ENCODE measurements at places on chromosomes 2 and 18.

GRCh38 chr18:8947566-8947965, 154.9 kb upstream of the NDUFV2 start:
- no peak for DNase-seq

DNA sequence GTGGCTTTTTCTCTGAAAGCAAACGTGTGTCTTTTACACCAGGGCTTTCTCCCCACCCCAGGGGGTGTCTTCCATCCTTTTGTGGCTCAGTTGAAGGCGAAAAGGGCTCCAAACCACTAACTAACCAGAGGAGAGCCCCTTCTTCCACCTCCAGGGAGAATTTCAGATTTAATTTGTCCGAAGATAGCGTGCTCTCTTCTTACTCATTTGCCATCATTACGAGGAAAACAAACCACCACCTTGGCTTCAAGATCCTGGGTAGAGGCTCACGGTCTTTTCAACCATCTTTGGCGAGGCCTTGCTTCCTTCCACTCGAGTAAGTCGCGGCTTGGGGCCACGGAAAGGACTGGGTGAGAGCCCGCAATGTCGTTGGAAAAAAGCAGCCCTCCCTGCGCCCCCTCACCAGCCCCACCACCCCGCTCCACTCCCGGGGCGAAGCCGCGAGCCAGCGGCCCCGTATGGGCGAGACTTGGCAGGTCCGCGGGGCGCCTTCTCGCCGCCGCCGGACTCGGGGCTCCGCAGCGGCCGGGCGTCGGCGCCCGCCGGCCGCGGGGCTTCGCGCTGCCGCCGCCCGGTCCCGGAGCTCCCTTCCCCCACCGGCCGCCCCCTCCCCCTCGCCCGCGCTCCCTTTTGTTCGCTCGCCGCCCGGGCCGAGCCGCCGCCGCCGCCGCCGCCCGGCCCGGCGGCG, 1.7 kb upstream of the ZNF532 start:
- no peak for DNase-seq

DNA sequence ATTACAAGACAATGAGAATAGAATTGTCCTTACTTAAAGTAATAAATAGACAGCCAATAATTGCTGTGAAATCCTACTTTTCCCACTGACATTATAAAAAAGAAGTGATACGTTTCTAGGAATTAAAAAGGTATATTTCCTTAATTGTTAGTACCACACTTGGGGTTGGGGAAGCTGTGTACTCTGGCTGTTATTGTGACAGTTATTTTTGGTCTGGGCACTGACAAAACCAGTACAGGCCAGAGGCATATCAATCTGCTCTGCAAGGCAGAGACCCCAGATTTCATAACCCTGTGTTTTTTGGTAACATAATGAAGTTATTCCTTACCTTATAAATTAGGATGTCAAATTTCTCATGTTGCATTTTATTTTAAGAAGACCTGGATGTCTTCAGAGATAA, 66.5 kb downstream of the RAB10 start:
- no peak for DNase-seq

DNA sequence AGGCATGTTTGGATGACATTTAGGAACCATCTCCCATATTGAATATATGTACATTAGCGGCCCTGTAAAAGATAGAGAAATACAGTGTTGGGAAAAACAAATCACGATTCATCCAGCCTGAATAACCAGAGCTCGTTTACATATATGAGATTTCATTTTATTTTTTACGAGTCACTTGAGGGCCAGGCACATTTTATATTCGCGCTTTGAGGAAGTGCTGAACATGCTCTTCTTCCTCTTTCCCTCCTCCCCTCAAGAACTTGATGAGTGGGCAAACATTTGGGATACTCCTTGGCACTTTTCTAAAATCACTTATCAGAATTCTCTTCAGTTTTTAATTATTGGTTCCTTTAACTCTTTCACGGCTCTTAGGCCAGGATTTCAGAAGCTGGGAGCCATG, 268.0 kb upstream of the TANK start:
- no peak for DNase-seq

GRCh38 chr2:45974762-45975408, 322.3 kb upstream of the EPAS1 start:
- peak; percentile 47 for DNase-seq

GRCh38 chr2:39062320-39062719, 58.5 kb downstream of the SOS1 start:
- no peak for DNase-seq
